ENCODE measurements at places on chromosomes 7 and 10.

GRCh38 chr10:27819781-27820531, 74.3 kb upstream of the MKX start:
- no peak for DNase-seq

DNA sequence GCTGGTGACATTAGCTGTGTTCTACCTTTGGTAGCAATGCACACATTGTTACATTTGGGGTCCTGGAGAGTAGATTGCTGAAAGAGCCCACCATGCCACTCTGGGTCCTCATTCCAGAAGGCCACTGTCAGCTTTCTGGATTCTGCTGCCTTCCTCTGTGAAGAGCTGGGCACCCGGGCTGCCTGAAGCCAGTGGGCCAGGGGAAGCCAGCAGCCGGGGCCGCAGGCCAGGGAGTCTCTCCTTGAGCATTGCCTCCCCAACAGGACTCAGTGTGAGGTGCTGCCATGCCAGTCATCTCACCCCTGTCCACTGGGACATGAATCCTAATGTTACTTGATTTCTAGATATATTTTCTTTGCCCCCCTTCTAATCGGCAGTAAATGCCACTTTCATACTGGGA, 234.0 kb downstream of the SKAP2 start:
- DNase-seq, result no peak

DNA sequence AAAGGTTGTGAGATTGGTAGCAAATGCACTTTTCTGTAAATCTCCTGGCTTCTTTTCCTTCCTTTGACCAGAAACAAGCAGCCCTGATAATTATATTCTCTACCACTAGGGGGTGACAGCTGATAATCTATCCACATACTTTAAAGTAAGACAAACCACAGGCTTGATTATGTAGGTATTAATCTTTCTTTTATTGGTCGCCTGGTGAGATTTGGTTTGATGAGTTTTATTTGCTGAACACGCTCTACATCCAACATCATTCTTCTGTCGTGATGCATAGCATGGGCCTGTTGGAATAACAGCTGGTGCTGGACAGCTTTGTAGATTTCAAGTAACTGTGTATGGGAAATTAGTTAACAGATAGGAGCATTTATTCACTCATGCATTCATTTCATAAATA, 63.5 kb downstream of the ZNF365 start:
- DNase-seq, result peak; percentile 92

DNA sequence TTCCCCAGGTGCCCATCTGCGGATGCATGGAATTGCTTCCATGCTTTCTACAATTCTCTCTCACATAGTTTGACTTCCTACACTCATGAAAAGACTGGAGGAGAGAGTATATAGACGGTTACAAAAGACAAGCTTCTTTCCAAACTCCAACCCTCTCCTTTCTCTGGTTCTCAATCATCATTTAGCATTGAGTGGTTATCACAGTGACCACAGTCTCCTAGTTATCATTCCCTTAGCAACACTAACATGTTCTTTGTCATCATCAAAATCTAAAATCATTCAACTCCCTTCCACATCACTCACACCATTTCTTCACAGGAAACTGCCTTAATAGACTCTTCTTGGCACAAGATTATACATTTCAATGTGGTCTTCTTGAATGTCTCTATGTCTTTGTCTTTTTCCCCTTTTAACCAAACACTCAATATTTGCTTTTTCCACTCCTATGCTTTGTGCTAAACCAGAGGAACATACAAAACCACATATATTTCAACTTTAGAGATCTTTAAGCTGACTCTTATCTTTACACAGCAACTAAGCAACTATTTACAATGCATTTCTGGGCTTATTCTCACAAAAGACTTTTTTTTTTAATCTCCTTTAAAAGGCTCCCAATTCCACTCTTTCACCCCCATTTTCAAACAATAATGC, 126.3 kb downstream of the CNOT4 start:
- DNase-seq, result no peak

DNA sequence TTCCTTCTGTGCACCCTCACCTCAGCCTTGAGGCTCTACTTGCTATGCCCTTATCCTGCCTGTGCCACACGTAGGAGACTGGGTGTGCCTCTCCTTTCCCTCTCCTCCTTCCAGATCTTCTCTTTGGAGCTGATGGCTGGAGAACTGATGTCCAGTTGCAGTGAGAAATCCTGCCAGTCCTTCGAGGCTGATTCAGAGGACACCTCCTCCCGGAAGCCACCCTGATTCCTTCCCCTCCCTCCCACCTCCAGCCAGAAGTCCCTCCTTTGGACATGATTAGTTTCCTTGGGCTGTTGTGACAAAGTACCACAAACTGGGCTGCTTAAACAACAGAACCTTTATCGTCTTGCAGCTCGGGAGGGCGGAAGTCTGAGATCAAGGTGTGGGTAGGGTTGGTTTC, 161.5 kb downstream of the LYZL1 start:
- no peak for DNase-seq

DNA sequence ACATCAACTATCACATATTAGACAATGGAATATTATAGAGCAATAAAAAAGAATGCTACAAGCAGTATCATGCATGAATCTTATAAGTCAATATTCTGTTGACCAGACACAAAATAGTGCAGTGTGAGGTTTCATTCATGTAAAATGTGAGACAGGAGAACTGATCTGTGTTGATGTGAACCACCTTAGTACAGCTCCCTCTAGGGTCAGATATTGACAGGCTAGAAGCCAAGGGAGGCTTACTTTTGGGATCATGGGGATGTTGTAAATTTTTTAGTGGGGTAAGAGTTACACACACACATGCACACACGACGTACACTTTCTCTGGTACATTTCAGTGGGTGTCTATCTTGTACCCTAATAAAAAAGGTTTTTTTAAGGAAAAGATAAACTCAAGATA, 231.6 kb upstream of the FOXK1 start:
- no peak for DNase-seq

DNA sequence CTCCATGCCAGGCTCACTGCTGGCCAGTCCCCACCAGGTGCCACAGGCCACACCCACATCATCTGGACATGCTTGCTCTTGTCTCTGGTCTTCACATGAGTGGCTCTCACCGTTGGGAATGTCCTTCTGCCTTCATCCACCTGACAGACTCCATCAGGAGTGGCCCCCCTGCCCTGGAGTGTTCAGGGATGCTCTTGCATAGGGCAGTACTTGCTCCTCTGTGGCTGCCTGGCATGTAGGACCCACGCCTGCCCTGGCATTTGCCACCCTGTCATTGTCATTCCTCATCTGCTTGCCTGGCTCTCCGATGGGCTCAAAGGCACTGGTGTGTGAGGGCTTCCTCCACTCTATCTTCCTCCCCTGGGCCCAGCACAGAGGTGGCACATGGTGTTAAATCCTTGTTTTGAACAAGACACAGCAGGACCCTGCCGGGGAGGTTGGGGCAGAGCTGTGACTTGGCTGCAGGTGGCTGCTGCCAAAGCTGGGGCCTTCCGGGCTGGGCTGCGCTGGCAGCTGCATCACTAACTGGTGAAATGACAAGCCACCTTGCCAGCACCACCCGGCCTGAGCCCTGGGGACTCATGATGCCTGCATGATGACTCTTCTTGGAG, 1.8 kb downstream of the SH2D4B start:
- no peak for DNase-seq

DNA sequence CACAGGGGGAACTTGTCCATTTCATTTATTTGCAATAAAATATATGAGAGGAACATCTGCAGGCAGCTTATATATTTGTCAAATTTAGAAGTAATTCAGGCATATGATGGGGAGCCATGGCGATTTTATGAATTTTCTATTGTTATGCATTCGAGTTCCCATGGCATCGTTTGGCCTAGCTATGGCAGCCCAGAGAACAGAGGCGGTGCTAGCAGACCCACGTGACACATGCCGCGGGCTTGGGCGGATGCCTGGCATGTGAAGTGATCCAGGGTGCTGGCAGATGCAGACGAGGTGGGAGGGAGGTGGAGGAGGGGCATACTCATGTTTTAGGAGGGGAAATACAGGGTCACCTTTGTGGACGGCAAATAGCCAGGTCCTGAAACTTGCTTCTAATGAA, 560.0 kb upstream of the GALNT17 start:
- DNase-seq, result no peak

DNA sequence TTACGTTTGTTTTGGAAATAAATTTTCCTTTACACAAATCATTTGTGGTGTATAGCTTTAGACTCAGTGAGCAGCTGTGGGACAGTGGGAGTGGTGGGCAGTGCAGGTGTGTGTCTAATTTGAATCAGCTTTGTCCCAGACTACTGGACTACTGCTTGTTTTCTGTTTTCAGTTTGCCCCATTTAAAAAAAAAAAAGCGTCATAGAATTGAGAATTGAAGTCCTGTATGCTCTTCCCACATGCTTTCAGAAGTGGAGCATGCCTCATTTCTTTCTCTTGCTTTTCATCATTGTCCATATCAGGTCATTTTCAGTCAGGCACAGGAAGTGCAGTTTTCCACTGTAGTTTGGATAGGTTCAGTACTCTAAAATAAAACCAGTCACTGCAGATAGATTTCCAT, 66.1 kb downstream of the SHH start:
- DNase-seq, result no peak

GRCh38 chr7:132102942-132103341, 473.3 kb downstream of the PLXNA4 start:
- no peak for DNase-seq

DNA sequence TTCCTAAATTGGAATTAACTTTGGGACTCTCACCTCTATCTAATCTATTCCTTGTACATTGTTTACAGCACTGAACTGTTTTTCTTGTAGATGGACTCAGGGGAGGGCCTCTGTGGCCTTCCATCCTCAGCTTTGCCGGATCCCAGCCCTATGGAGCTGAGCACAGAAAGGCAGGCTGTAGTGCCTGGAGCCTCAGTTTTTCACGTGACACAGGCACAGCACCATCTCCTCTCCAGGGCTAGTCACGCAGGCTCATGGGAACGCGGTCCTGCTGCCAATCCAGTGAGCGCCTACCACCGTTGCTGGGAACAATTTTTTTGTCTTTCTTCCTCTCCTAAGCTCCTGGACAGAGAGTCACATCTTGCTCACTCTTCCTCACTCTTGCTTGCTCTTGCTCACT, 75.6 kb upstream of the DDC start:
- DNase-seq, result no peak

- DNase-seq, result no peak
Observed at GRCh38 chr10:14036233-14036632, 294.5 kb downstream of the FRMD4A start.
